ENCODE measurements at places on chromosomes 12 and 14.

DNA sequence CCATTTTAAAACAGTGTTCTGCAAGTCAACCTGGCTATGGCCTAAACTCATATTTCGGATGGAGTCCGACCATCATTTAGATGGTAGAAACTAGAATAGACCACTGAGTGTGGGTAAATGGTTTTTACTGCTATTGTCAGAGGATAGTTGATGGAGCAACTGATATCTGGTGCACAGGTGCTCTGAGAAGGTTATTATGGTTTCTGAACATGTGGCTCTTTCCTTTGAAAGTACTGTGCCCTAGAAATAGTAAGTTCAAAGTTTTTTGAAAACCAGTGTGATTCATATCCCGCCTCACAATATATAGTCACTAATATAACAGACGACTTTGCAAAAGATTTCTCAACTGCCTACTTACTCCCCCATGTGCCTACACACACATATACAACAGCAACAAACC is 64.4 kb upstream of the BTG1 start:
- DNase-seq = no peak

DNA sequence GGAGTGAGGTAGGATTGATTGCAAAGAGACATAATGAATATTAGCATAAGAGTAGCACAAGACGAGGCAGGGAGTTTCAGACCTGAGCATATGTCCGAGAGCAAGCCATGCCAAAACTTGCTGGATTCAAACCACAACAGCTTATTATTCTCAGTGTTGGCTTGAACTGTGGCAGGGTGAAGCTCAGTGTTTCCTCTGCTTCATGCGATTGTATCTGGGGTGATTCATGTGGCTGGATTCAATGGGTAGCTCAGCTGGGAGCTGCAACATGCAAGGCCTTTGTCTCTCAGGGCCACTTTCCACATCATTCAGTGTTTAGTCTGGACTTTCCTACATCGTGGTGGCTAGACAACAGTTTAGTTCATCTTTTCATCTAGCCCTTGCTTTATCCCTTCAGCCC is 22.1 kb upstream of the E2F7 start:
- no peak for DNase-seq

DNA sequence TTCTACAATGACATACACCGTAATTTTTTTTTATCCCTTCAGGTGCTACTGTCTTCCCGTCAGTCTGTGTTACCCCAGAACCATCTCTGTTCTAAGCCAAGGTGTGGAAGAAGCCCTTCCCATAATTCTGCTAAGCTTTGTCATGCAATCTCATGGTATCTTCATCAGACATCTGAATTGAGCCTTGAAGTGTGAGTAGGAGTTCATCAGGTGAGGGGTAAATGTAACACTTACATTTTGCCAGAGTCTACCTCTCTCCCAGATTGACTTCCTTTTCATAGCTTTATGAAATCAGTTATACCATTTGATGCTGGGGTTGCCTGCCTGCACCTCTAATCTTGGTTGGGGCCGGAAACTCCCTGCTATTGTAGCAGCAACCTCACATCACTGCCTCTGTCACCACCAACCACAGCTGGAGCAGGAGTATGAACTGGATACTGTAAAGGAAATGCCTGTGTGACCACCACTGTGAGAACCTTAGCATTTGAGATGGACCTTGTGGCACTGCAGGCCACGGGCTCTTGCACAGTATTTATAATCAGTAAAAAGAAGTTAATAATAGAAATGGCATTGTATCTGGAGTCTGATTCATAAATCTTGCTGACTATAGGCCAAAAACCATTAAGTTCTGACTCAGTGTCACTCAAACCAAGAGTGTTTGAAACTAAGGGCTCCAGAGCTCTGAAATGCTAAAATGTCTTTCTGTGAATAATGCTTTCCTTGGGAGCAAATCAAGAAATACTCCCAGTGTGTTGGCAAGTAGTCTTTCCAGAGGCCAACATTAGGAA is 58.7 kb upstream of the STK38L start:
- DNase-seq = no peak

GRCh38 chr12:102958073-102958829 is 777 bp downstream of the ASCL1 start:
- DNase-seq = no peak

GRCh38 chr12:42284157-42284556 is 41.7 kb downstream of the ZCRB1 start:
- no peak for DNase-seq

- peak; percentile 98 for DNase-seq
Observed at GRCh38 chr12:31682136-31682962, 22.9 kb downstream of the ETFBKMT start.

DNA sequence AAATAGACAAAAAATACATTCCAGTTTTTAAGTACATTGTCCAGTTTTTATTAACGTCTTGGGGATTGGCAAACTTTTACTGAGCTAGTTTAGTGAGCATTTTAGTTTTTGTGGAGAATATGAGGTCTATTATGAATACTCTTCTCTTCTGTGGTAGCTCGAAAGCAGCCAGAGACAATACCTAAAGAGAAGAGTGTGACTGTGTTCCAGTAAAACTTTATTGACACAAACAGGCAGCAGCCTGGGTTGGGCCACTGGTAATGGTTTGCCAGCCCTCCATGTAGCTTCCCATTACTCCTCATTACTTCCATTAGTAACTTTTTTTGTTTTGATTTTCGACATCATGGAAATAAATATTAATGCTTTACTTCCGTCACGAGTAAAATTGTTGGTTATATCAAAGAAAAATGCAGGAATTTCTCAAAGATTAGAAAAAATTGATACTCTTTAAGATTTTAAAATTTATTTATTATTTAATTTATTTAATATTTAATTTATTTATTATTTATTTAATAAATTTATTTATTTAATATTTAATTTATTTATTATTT is 19.6 kb downstream of the RMST start:
- DNase-seq = no peak

- DNase-seq = no peak
Observed at GRCh38 chr14:27006570-27006969, 408.7 kb upstream of the NOVA1 start.

- no peak for DNase-seq
Observed at GRCh38 chr14:103115845-103116572, 7.3 kb upstream of the TNFAIP2 start.

DNA sequence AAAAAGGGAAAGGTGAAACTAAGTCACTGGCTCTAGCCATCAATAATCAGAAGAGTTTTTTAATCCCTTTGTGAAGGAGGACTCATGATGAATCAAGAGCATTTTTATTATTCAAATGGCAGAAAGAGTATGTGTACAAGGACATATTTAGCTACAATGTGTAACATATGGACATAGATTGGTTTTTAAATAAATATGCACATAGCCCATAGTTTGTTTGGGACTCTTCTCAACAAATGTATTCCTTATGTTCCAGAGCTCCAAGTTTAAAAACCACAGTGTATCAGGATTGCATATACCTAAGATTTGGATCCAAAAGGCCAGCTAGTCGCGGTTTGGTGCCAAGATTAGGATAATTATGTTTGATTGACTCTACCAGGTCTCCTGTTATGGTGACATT is 104.2 kb downstream of the C12orf50 start:
- DNase-seq = no peak

DNA sequence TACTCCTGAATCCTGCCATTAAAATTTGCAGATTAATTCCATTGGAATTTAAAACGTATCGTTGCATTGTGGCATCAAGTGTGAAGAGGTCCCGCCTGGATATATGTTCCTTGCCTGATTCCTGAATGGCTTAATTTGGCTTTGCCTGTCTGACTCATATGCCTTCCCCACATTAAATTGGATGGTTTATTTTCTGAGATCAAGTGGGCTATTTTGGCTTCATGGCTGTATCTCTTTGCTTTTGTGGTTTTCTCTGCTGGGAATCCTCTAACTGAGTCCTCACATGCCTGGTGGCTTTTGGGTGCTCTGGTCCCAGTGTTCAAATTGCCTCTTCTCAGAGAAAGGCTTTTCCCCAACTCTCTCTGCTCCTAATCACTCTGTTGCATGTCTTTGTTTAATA is 127.9 kb upstream of the DYRK2 start:
- DNase-seq = no peak

DNA sequence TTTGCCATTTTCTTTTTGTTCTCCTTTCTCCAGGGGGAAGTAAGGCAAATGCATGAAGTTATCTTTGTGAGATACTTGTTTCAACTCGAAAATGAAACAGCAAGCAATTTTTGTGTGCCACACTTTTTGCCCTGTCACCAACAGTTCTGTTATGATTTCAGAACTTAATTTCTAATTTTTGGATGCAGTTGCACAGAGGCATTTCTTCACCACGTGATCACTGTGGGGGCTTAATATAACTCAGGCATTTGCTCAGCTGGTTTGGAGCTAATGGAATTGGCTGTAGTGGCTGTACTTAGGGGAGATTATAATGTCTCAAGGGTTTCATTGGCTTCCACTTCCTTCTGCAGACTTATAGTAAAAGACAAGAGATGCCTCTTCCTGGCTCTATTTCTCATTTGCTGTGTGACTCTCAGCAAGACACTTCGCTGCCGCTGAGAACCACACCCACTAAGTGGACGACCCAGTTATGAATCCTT is 452.4 kb downstream of the RAD51B start:
- no peak for DNase-seq
